Activated CD4-positive, alpha-beta T cell treated with anti-CD3 and anti-CD28 coated beads, Interleukin-2, amount 10 ng/mL, durations not matched to agents 24 days and 14 days (primary cell): ENCODE measurements at places on chromosomes 6 and 20.

GRCh38 chr20:57135875-57136274 lies 130.6 kb downstream of the BMP7 start:
- H3K36me3 ChIP-seq = no peaks in the 10 kb centered on the region
- no peak for DNase-seq
- H3K27ac ChIP-seq = no peak overlapping the region
- peaks cover 9% of the 10 kb centered on the region for H3K27me3 ChIP-seq
- H3K4me1 ChIP-seq = no peaks in the 10 kb centered on the region

DNA sequence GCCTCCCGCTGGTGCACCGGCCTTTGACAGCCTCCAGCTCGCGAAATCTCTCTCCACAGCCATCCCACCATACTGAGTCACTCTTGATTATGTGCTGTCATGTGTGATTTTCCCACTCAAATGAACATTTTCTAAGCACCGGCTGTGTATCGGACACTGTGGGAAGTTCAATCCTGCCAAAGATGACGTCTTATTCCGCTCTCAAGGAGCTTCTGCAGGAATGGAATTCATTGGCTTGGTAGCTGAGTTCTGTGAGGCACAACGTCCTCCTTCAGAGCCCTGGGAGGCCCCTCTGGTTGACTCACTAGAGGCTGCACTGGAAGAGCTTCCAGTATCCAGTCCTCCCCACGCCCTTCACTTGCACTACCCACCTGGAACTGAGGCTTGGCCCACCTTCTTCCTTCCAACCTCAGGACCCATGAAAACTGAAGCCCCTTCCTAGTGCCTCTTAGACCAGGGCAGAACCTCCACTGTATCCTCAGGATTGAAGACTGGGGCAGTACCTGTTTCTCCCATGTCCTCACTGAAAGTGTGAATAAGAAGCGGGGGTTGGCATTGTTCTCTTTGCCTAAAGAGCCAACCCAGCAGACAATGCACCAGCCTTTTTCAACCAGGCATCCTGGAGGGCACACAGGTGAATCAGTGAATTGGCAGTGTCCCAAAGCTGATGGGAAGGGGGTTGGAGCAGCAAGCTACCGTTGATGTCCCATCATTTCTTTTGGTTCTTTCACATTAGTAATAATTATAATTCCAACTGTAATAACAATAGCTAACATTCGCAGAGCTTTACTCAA lies 1.7 kb downstream of the UNC5CL start:
- H3K27me3 ChIP-seq = no peaks in the 10 kb centered on the region
- DNase-seq = no peak
- no peaks in the 10 kb centered on the region for H3K36me3 ChIP-seq
- peaks cover 12% of the 10 kb centered on the region for H3K4me1 ChIP-seq

DNA sequence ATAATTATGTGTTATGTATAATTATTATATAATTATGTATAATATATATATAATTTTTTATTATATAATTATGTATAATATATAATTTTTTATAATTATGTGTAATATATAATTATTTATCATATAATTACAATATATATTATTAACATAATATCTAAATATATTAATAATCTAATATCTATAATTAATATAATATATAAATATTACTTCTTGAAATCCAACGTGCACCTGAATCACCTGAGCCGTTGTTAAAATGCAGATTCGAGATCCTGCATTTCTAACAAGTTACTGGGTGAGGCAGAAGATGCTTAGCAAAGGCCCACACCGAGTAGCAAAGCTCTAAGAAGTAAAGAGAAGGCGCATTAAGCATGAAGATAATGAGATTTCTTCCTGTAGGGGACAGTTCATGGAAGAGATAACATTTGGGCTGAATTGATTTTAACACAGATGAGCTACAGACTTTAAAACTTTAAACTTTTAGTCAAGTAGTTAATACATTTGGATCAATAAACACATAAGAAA lies 406.4 kb upstream of the PLCB4 start:
- no peak overlapping the region for H3K27ac ChIP-seq
- no peaks in the 10 kb centered on the region for H3K4me1 ChIP-seq
- DNase-seq = no peak
- no peaks in the 10 kb centered on the region for H3K27me3 ChIP-seq
- H3K36me3 ChIP-seq = no peaks in the 10 kb centered on the region

- no peaks in the 10 kb centered on the region for H3K4me1 ChIP-seq
- no peak for DNase-seq
- H3K27ac ChIP-seq = no peak overlapping the region
- H3K27me3 ChIP-seq = no peaks in the 10 kb centered on the region
Observed at GRCh38 chr6:35036059-35036827, 104.9 kb downstream of the TCP11 start.

DNA sequence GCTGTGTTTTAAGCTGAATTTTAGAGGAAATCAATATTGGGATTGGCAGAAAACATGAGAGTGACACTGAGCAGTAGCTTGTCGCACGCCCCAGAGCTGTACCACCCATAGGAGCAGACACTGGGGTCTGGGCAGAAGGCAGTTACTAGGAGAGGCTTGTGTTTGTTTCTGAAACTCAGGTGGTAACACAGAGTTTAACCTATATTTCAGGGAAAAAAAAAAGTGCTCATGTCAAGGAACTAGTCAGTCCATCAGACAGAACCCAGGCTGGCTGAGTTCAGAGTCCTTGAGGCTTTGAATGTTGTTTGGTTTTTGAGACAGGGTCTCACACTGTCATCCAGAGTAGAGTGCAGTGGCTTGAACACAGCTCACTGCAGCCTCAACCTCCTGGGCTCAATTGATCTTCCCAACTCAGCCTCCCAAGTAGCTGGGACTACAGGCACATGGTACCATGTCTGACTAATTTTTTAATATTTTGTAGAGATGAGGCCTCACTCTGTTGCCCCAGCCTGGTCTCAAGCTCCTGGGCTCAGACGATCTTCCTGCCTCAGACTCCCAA lies 6.6 kb downstream of the SLC22A1 start:
- peaks cover 4% of the 10 kb centered on the region for H3K4me1 ChIP-seq
- no peak for DNase-seq
- H3K27ac ChIP-seq = no peak overlapping the region
- no peaks in the 10 kb centered on the region for H3K27me3 ChIP-seq

GRCh38 chr6:90885611-90886056 lies 298.8 kb upstream of the MAP3K7 start:
- no peaks in the 10 kb centered on the region for H3K36me3 ChIP-seq
- no peak overlapping the region for H3K27ac ChIP-seq
